Small intestine (tissue), 16 donors: ENCODE measurements at places on chromosomes 5 and 9. TPM values are rescaled to one million over a fixed set of nuclear protein-coding genes. Genes with fewer than 3 reads are reported as not detected.

Gene ECM2
- polyA plus RNA-seq: 1.9 TPM

Gene SLC46A2
- 0.30 TPM for polyA plus RNA-seq

Gene PDCD1LG2
- 0.52 TPM for polyA plus RNA-seq

Gene GDA
- 150 TPM for polyA plus RNA-seq

Gene SLC34A1
- 0.07 TPM for polyA plus RNA-seq

Gene KIF24
- polyA plus RNA-seq: 2.1 TPM

Gene PAX5
- polyA plus RNA-seq: under 0.01 TPM

Gene ENHO
- 1.8 TPM for polyA plus RNA-seq

Gene RNF208
- 10.8 TPM for polyA plus RNA-seq

Gene ZNG1F
- polyA plus RNA-seq: 42.0 TPM

Gene TMEM171
- 5.1 TPM for polyA plus RNA-seq

Gene ENG
- 5.7 TPM for polyA plus RNA-seq

Gene PHF24
- 0.15 TPM for polyA plus RNA-seq

Gene KIAA1191
- 96.4 TPM for polyA plus RNA-seq

Gene RASGRF2
- 2.4 TPM for polyA plus RNA-seq

Gene RNF183
- not detected for polyA plus RNA-seq

Gene FST
- 2.1 TPM for polyA plus RNA-seq

Gene OR13D1
- not detected for polyA plus RNA-seq

Gene SMIM33
- 0.01 TPM for polyA plus RNA-seq

Gene ANKRD18B
- 0.48 TPM for polyA plus RNA-seq

Gene LCP2
- polyA plus RNA-seq: 6.4 TPM

Gene CAMK4
- 2.4 TPM for polyA plus RNA-seq

Gene NPR3
- polyA plus RNA-seq: not detected

Gene RFK
- 49.7 TPM for polyA plus RNA-seq

Gene PFN3
- not detected for polyA plus RNA-seq

Gene ACOT12
- polyA plus RNA-seq: 0.38 TPM

Gene ASPN
- polyA plus RNA-seq: 0.22 TPM

Gene NMUR2
- polyA plus RNA-seq: 0.40 TPM

Gene KIF4B
- not detected for polyA plus RNA-seq

Gene PPP1R26
- polyA plus RNA-seq: 10.1 TPM

Gene EQTN
- not detected for polyA plus RNA-seq

Gene GFPT2
- 1.1 TPM for polyA plus RNA-seq

Gene DOCK8
- polyA plus RNA-seq: 20.8 TPM

Gene CCNI2
- polyA plus RNA-seq: 2.7 TPM

Gene PITX1
- polyA plus RNA-seq: 3.4 TPM

Gene EPB41L4B
- 94.3 TPM for polyA plus RNA-seq
